ENCODE measurements at places on chromosomes 16 and 17.

DNA sequence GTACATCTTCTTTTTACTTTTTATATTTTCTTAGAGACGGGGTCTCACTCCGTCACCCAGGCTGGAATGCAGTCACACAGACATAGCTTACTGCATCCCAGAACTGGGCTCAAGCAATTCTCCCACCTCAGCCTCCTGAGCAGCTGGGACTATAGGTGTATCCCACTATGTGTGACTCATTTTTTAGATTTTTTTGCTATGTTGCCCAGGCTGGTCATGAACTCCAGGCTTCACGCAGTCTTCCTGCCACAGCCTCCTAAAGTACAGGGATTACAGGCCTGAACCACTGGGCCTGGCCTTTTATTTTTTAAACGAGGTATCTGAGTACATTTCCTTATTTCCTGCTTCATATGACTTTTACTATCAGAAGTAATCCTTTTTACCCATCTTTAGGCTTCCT is 48.0 kb downstream of the GLG1 start:
- no peak for DNase-seq

DNA sequence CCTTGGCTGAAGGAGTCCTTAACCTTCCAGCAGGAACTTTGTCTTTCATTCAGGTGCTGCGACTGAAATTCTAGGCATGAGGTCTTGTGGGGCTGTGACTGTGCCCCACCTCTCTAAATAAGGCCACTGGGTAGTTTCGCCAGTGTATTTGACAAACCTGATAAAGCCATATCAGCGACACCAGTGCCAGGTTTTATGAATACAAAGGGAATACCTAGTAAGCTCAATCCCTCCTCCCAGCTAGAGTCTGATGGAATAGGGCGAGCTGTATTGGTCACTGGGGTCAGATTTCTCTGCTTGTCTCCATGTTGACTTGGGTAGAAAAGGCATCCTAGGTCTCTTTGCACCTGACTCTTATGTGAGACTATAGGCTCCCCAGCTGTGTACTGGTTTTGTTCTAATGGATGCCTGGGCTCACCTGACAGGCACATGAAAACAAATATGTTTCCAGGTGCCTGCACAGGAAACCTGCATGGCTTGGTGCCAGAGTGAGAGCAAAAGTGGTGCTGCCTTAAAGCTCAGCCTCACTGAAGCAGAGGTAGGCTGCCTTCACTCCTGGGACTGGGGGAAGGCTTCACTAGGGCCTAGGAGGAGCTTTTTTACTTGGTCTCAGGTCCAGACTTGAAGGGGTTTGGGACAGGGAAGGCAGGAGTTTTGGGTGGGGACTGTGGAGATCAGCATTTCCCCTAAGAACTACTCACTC is 8.3 kb downstream of the SLC7A6 start:
- DNase-seq = peak; percentile 21

GRCh38 chr16:81655469-81656162 is 123.5 kb upstream of the PLCG2 start:
- DNase-seq = no peak

DNA sequence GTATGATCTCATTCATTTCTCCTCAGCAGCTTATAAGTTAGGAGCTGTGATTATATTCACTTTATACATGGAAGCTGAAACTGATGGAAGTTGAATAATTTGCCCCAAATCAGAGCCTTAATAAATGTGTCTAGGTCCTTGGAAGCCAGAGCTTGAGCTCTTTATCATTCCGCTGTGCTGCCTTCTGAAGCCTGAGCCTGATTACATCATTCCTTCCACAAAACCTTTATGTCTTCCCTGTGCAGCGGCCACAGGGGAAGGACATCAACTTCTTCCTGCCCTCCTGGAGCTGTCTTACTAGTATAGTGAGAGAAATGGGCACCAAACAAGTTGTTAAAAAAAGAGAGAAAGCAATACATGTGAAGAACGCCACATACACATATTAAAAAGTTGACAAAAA is 6.8 kb downstream of the TNRC6C start:
- no peak for DNase-seq

GRCh38 chr16:29767062-29767461 is 11.0 kb upstream of the ZG16 start:
- DNase-seq = no peak

GRCh38 chr17:75774991-75775668 is 9.5 kb upstream of the UNK start:
- no peak for DNase-seq

DNA sequence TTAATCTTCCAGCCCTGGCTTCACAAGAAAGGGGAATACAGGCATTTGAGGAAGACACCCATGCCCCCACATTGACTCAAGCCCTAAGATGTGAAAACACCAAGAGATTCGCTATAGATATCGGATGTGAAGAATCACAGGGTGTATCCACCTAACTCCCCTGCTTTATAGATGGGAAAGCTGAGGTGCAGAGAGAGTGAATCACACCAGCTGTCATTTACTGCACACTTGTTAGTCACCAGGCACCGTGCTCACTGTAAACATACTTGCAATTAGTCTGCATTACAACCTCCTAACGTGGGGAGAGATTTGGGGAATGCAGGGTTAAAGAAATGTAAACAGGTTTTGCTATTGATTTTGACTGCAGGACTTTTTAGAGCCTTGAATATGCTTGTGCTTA is 325.5 kb downstream of the C16orf95 start:
- no peak for DNase-seq

GRCh38 chr17:82892899-82893565 is 53.2 kb upstream of the ZNF750 start:
- peak; percentile 37 for DNase-seq

DNA sequence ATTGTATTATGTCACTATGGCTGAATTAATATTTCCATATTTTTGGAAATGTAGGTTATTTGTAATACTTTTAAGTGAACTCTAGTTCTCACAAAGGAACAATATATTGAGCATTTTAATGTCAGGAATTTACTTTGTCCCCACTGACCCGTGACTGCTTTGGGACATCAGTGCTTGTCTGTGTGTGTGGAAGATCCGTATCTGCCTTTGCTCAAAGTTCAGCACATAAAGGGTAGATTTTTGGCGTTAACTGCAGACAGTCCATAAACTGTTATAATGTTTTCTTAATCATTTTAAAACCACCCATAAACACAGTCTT is 39.3 kb upstream of the AQP8 start:
- DNase-seq = no peak

- no peak for DNase-seq
Measured at GRCh38 chr17:1322480-1322879, 43.0 kb downstream of the TRARG1 start.

GRCh38 chr16:9060225-9060624 is 31.2 kb upstream of the HAPSTR1 start:
- DNase-seq = no peak

- no peak for DNase-seq
Measured at GRCh38 chr16:2449118-2449517, 10.8 kb upstream of the TEDC2 start.

- no peak for DNase-seq
Measured at GRCh38 chr16:1297018-1297696, 12.3 kb upstream of the UBE2I start.

DNA sequence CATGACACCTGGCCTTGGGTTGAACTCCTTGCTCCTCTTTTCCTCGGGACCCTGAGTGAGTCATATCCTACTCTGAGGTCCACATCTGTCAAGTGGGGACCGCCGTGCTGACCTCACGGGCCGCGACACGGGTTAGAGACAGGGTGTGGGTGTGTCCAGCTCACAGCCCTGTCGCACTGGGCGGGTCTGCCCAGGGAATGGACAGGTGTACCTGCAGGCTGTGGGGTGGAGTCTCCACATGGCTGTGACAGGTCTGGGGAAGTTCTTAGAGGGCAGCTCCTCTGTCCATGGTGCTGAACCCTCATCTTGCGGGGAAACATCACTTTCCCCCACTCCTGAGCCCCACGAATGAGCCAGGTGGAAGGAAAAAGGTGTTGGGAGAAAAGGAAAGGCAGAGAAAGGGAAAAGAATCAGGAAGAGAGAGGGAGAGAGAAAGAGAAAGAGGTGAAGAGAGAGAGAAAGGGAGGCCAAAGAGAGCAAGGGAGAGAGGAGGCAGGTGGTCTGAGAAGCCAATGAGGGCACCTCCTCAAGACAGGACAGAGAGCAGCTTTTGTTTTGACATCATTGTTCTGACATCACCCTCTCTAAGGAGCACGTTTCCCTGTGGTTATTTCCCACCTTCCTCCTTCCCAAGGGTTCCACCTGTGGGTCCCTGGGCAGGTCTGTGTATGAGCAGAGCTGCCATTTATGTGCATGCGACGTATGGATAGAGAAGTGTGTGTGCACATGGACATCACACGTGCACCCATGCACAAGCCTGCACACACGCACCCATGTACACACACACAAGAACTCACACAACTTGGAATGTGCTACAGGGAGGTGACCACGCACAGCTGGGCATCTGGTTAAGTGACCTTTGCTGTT is 32.6 kb upstream of the CBFA2T3 start:
- no peak for DNase-seq

DNA sequence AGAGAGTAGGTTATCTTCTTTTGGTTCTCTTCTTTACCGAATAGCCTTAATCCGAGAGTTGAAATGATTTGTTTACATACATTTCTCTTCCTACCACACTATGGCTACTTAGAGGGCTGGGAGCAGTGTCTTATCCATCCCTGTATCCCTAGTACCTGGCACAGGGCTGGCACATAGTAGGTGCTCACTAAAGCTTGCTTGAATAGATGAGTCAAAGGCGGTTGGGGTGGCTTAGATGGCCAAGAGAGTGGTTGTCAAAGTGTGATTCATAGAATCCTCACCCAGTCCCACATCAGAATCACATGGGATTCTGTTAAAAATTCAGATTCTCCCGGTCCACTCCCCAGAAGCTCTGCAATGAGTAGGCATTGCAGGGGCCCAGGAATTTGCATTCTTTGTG is 11.1 kb downstream of the CHAD start:
- no peak for DNase-seq

GRCh38 chr16:66485376-66485775 is 58.3 kb downstream of the BEAN1 start:
- DNase-seq = no peak

- DNase-seq = no peak
Measured at GRCh38 chr16:4409081-4409932, 7.1 kb downstream of the CORO7 start.

DNA sequence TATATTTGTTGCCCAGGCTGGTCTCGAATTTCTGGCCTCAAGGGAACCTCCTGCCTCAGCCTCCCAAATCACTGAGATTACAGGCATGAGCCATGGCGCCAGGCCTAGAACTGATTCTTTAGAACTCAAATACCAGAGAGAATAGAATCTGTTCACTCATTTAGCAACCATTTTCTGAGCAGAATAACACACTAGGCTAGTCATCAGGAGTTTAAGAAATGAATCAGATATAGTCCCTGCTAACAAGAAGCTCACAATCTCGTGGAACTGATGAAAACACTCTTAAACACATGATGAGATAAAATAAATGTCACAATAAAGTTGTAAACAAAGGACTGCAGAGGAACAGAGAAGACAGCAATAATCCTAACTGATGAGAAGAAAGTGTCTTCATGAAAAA is 55.8 kb upstream of the ADCY9 start:
- DNase-seq = no peak

GRCh38 chr16:62190426-62190825 is 154.2 kb upstream of the CDH8 start:
- no peak for DNase-seq

DNA sequence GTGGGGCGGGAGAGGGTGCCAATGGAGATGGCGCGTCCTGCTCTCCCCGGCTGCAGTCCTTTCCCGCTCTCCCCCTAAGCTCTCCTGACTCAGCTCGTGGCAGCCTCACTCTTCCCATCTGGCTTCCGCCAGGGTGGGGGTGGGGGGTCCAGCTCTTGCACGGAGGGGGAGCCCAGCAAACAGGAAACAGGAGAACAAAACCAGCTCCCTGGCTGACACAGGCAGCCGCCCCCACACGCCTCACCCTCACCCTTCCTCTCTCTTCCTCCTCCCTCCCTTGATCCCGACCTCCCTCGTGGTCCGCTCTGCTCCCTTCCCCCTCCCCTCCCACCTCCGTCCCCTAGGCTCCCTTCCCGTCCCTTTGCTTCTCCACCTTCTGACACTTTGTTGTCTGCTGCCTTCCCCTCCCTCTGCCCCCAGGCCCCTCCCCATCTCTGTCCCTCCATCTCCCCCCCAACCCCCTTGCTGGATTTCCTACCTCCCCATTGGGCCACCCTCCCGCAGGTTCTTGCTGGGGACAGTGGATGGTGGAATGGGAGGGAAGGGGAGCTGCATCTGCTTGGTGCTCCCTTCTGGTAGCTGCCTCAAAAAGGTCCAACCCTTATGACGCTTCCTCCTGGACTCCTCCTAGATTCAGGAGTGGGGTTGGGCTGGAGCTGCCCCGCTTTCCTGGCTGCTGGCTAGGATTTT is 23.7 kb downstream of the ARHGAP23 start:
- DNase-seq = no peak

DNA sequence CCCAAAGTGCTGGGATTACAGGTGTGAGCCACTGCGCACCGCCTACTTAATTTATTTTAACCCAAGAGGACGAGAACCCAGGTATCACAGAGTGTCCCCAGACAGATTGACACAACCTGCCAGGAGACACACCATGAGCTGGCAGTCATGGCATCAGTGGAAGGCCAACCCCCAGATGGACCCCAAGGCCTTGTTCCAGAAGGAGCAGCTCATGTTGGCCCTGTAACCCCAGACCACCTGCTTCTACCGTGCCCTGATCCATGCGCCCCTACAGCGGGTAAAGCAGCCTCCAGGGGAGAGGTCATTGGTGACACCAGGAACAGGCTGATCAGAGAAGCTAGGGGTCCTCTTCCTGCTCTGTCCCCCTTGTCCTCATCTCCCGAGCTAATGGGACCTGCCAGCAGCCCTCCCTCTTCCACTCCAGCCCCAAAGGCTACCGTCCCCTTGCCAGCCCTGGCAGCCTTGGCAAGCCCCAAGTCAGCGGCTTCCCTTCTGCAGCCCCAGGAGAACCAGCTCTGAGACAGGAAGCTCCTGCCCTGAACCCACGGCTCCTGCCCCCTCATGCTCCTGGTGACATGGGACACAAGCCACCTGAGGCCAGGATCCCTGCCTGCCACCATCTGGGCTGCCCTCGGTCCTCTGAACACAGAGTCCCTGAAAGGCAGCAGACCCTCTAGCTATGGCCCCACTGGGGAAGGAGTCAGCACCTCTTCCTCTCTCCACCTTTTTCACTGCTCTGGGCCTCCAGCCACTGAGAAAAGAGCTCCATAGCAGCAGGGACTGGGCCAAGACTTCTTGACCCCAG is 6.3 kb downstream of the SULT1A1 start:
- DNase-seq = no peak

DNA sequence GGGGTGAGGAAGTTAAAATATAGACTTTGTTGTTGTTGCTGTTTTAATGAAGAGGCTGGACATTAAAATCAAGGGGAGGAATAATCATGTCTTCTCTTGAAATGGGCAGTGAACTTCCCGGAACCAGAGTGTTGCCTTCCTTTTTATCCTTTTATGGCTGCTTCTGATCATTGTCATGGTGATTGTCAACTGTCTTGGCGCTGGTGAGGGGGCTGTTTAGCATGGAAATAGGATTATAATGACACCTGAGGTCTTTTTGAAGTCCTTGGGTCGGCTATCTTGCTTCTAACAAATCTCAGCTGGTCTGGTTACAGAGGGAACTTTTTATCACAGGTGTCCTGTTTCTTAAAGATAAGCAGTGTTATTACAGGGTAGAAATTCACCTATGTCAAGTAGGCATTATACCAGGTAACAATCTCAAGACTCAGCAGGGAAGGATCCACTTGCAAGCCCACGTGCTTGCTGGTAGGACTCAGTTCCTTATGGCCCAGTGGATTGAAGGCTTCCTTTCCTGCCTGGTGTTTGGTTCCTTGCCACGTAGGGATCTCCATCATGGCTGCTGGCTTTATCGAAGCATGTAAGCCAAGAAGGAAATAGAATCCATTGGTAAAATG is 349.3 kb downstream of the WWOX start:
- DNase-seq = no peak

Data from stimulated activated CD4-positive, alpha-beta T cell treated with anti-CD3 and anti-CD28 coated beads, Interleukin-4, amount 100 ng/mL, for 1 hour (primary cell).